ENCODE measurements at places on chromosomes 16 and 17.

DNA sequence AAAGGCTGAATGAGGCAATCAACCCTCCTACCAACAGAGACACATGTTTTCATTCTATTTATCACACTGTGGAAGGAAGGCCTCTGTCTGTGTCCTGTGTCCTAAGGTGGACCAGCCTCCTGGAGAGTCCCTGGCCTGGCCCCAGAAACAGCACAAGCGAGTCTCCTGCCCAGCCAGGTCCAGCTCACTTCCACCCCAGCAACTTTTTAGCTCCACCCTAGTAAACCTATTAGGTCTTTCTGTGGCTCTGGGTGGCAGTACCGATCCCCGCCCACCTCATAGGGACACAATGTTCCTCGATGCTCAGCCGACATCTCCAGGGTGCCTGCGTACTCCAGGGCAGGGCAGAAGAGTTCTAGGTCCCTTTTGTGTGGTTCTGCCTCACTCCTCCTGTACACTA, 10.7 kb downstream of the DRC3 start:
- no peak for DNase-seq

- no peak for DNase-seq
Measured at GRCh38 chr16:77273815-77274214, 74.6 kb downstream of the SYCE1L start.

- no peak for DNase-seq
Measured at GRCh38 chr17:44293509-44294226, 14.7 kb upstream of the RUNDC3A start.

GRCh38 chr17:50117202-50118051, 12.5 kb downstream of the SAMD14 start:
- DNase-seq, result peak; percentile 71

DNA sequence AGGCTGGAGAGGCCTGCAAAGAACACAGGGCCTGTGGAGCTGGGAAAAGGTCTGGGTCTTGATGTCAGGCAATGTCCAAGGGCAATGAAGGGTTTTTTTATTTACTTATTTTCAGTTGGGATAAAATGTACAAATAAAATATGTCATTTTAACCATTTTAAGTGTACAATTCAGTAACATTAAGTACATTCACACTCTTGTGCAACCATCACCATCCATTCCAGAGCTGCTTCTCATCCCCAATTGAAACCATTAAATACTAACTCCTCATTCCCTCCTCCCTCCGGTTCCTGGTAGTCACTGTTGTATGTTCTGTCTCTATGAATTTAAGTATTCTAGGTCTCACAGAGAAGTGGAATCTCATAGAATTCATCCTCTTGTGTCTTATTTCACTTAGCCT, 444.7 kb downstream of the HS3ST3B1 start:
- no peak for DNase-seq

Data from activated CD8-positive, alpha-beta memory T cell treated with anti-CD3 and anti-CD28 coated beads, Interleukin-2, amount 10 ng/mL, durations not matched to agents 7 days and 5 days (primary cell).